ENCODE measurements at places on chromosomes 1 and 21. TPM values are rescaled to one million over a fixed set of nuclear protein-coding genes. Genes with fewer than 3 reads are reported as not detected.

DNA sequence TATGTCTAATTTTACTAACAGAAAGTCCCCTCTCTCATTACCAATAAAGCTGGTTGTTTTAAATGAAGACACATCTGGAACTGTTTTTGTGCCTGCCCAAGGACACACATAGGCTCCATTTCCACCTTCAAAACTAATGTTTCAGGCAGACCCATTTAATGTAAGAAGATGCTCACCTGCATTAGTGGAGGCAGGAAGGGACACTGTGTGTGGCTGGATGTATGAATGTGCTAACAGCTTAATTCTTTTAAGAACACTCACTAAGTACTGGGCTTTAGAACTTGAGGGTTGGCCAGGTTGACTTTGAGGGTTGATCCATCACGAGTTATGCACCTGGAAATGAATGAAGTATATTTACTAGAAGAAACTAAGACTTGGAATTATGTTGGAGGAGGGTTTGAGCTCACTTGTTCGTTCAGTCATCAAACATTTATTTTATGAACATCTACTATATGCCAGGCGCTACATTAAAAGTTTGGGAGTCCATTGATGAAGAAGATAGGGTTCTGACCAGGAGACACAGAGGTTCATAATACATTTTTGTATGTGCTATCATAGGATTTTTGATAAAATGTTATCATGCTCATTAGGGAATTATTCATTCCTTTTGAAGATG, 5.4 kb downstream of the JUN start:
- peaks cover 6% of the 10 kb centered on the region for H3K36me3 ChIP-seq
- H3K4me3 ChIP-seq, result no peak overlapping the region
- no peak for DNase-seq
- no peak overlapping the region for H3K27ac ChIP-seq

GRCh38 chr1:197606168-197606845, 169.0 kb downstream of the DENND1B start:
- H3K36me3 ChIP-seq, result no peaks in the 10 kb centered on the region
- H3K27me3 ChIP-seq, result no peaks in the 10 kb centered on the region
- no peak for DNase-seq

Gene CSF3R
- total RNA-seq, result 4.5 TPM

GRCh38 chr1:29829448-29830344, 593.4 kb downstream of the PTPRU start:
- H3K36me3 ChIP-seq, result no peaks in the 10 kb centered on the region
- H3K27ac ChIP-seq, result no peak overlapping the region
- no peaks in the 10 kb centered on the region for H3K4me1 ChIP-seq
- no peak overlapping the region for H3K4me3 ChIP-seq
- no peak for DNase-seq

- no peaks in the 10 kb centered on the region for H3K27me3 ChIP-seq
- H3K36me3 ChIP-seq, result no peaks in the 10 kb centered on the region
- H3K4me1 ChIP-seq, result no peaks in the 10 kb centered on the region
- H3K27ac ChIP-seq, result no peak overlapping the region
- H3K4me3 ChIP-seq, result no peak overlapping the region
Observed at GRCh38 chr1:16196874-16197273, 15.6 kb downstream of the ARHGEF19 start.

Gene OR2T4
- total RNA-seq, result not detected

DNA sequence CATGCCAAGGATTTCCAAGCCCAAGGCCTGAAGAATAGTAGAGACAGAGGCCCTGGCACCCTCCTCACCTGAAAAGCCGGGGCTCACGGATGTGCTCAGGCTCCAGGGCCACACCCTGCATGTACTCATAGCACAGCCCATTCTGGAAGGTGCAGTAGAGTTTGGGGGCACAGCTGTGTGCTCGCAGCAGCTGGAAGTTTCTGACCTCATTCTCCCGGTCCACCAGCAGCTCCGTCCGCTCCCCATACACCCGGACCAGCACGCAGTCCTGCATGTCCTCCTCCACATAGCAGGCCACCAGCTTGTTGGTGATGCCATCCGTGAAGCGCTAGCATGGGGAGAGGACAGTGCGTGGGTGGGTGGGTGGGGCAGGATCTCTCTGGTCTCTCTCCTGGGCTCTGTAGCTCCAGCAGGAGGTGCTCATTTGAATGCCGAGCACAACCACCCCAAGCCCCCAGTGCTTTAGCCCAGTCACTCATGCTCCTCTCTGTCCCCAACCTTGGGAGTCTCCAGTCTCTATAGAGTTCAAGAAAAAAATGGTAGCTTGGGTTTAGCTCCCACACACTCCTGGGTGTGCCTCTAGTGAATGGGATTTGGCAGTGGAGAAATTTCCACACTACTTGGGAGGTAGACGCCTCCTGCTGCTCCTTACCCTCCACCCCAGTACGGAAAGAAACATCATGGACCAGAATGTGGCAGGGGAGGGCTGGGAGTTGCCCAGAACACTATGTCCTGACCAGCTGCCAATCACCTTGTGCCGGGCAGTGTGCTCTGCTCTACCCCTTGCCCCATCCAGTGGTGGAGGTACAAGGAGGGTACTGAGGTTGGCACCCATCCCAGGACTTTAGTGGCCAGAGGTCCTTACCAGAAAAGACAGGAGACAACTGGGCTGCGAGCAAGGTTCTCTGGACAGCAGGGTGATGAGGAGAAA, 1.9 kb downstream of the ETNK2 start:
- no peaks in the 10 kb centered on the region for H3K4me1 ChIP-seq
- H3K27ac ChIP-seq, result no peak overlapping the region
- DNase-seq, result no peak
- H3K4me3 ChIP-seq, result no peak overlapping the region
- H3K27me3 ChIP-seq, result no peaks in the 10 kb centered on the region
- H3K36me3 ChIP-seq, result no peaks in the 10 kb centered on the region

DNA sequence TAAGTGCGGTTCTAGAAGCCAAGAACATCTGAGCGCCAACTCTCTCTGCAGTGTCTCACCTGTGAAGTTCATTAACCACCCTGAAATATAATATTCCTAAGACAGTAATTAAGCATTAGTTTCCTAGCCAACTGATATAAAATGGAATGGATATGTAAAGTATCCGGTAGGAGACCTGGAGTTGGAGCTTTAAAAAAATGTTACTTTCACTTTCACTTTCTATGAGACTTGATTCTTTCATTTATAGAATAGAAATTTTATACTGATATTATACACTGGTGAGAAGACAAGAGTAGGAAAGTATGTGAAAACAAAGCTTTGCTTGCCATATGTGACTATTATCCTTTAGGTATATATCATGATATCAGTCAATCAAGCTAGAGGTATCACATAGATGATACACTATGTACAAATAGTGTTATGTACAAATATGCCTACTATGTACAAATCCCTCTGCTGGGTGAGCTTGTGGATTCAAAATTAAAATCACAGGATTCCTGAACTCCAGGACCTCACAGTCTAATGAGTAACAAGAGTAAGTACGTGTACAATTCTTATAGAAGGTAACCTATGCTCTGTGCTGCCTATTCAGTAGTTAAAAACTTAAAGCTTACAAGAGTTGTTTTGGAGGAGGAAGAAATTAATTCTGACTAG, 934.2 kb downstream of the TTLL7 start:
- H3K36me3 ChIP-seq, result no peaks in the 10 kb centered on the region
- no peak overlapping the region for H3K4me3 ChIP-seq
- no peaks in the 10 kb centered on the region for H3K27me3 ChIP-seq
- H3K27ac ChIP-seq, result no peak overlapping the region

Gene GPR153
- total RNA-seq, result 6.7 TPM

GRCh38 chr21:31865429-31865970, 7.3 kb upstream of the HUNK start:
- H3K27ac ChIP-seq, result no peak overlapping the region
- no peaks in the 10 kb centered on the region for H3K27me3 ChIP-seq
- H3K36me3 ChIP-seq, result no peaks in the 10 kb centered on the region
- peaks cover 9% of the 10 kb centered on the region for H3K4me1 ChIP-seq

Gene LMX1A
- total RNA-seq, result not detected

DNA sequence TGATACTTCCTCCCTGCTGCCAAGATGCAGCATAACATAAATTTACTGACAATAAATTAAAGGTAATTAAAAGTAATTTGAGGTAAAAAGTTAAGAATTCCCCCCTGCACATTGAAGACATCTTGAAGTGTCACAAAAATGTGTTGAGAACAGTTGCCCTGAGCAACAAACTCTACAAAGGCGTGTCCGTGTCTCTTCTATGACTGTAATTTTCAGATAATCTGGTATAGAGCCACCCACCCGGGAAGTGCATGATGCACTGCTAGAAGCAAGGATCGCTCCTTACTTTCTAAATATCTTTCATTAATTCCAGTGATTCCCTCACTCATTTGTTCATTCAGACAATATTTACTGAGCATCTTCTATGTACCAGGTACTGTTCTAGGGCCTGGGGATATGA, 11.0 kb upstream of the CASQ1 start:
- H3K4me1 ChIP-seq, result no peaks in the 10 kb centered on the region
- H3K4me3 ChIP-seq, result no peak overlapping the region

- H3K36me3 ChIP-seq, result no peaks in the 10 kb centered on the region
- no peak overlapping the region for H3K27ac ChIP-seq
- H3K4me3 ChIP-seq, result no peak overlapping the region
- no peaks in the 10 kb centered on the region for H3K27me3 ChIP-seq
Observed at GRCh38 chr21:36861595-36862323, 104.7 kb downstream of the HLCS start.

DNA sequence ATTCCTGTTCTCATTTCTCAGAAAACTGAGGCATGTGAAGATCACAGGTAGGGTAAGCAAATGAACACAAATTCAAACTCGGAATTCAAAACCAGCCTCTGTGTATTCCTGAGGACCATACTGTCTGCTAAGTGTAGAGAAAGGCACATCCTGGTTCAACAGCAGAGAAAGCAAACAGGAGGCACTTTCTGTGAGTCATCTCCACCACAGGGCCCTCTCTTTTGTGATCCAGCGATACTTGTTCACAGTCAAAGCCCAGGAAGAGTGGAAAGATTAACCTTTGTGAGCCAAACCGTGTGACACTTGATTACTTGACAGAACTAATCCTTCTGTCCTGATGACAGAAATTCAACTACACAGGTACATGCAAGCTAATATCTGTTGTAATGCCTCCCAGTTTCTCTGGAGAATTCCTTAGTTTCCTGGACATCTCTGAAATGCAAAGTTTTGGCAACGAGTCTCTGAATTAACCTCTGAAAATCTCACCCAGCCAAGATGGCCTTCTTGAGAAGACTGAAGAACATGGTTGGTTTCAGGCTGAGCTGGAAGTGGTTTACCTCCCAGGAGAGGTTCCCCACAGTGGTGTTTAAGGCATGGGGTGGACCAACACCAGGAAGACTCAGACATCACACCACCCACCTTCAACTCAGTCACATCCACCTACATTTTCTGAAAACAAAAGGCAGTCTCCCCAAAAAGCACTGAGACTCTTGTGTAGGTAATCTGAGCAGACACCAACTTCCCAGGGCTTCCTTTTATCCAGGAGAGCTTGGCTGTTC, 98.2 kb upstream of the ERG start:
- H3K27ac ChIP-seq, result no peak overlapping the region
- H3K27me3 ChIP-seq, result peaks cover 3% of the 10 kb centered on the region
- H3K4me1 ChIP-seq, result no peaks in the 10 kb centered on the region
- DNase-seq, result no peak

GRCh38 chr1:171500803-171501202, 15.5 kb downstream of the PRRC2C start:
- no peaks in the 10 kb centered on the region for H3K27me3 ChIP-seq
- no peaks in the 10 kb centered on the region for H3K36me3 ChIP-seq
- no peak overlapping the region for H3K27ac ChIP-seq
- peaks cover 11% of the 10 kb centered on the region for H3K4me1 ChIP-seq
- H3K4me3 ChIP-seq, result no peak overlapping the region

Gene TMPRSS3
- total RNA-seq, result 0.59 TPM
